ENCODE measurements at places on chromosomes 2 and 18.

DNA sequence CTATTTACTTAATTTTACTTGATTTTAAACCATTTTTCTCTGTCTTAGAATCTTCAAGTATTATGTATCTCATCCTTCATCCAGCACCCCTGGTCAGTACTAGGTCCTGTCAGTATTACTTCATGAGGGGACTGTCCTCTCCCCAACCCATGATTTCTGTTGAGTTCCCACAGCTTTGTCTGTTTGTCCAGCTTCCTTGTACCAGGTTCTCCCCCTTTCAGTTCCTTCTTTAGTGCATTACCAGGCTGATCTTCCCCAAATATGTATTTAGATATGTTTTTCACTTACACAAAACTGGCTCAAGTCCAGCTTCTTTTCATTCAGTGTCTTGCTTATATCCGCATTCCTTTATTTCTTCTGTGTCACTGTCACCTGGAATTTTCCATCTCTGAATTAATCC lies 13.8 kb upstream of the TTC27 start:
- DNase-seq, result no peak

- DNase-seq, result no peak
These were observed 24.7 kb downstream of the SNRPD1 start for GRCh38 chr18:21636769-21637168.

GRCh38 chr2:8421658-8422449 lies 260.0 kb upstream of the ID2 start:
- no peak for DNase-seq

DNA sequence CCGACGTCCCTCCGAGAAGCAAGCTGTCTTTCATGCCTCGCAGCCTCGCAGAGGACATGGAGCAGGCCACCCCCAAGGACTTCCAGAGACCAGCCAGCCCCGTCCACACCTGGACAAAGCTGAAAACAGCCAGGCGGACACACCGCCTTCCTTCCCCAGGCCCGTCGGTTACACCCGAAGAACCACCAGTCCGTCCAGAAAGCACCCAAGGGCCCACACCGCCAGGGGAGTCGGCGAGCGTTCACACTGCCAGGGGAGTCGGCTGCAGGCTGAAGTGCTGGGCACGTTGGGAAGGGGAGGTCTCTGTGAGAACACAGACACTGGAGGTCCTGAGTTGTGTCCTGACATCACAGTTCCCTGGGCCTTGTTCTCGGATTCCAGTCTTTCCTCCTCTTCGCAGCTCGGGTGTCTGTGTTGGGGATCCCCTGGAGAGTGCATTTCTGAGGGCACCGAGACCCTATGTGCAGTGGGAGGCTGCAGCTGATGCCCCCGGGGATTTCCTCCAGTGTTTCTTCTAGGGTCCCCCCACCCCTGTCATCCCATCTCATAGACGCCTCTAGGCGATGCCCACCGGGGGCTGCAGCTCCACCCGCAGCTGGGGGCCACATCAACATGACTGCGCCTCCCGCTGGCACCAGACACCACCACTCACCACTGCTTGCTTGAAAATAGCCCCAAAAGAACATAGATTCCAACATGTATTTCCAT lies 344.4 kb upstream of the SALL3 start:
- DNase-seq, result no peak

DNA sequence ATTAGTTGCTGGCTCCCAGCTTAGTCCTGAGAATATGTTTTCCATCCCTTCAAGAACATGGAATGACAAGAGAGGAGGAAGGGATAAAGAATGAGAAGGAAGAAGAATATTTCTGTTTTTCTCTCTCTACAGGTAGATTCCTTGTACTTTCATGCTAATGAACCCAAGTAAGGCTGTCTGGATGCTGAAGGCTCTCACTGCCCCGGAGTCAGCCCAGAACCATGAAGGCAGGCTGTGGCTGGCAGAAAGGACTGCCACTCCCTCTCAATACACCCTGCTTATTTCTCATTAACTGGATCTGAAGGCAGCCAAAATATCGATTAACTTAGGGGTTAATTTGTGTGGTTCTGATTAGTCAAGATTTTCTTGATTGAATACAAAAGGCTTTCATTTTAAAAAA lies 93.1 kb upstream of the NPAS2 start:
- DNase-seq, result no peak

Measured in K562 (cell line).